ENCODE measurements at places on chromosomes 16 and 17.

DNA sequence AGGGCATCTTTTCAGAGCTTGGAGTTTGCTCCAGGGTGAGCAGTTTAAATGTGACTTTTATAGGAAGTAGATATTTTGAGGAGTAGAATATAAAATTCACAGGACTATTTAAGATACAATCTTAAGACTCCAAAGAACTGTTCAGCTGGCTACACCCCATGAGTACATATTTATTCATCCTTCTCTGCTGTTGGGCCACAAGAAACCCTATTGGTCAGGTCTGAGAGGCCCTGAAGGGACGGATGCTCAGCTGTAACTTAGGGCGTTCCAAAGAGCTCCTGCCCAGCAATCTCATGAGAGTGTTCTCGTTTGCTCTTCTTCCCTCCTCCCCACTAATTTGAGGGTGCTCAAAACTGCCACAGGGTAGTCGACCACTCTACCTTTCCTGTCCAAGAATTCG lies 7.3 kb downstream of the ST6GALNAC2 start:
- DNase-seq = no peak

DNA sequence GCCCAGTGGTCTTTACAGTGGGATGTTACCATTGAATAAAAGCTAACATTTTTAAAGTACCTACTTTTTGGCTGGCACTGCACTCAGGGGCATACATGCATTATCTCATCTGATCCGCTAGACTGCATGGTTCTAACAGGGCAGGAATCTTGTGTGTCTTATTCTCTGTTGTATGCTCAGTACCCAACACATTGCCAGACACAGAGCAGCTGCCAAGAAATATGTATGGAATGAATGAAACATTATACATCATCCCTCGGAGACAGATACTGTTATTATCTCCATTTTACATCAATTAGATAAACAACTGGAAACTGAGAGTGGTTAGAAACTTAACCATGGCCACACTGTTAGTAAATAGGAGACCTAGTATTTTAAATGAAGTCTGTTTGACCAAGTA lies 74.1 kb upstream of the CDH11 start:
- DNase-seq = no peak

GRCh38 chr17:59178266-59178985 lies 22.9 kb downstream of the PRR11 start:
- DNase-seq = no peak

- DNase-seq = no peak
These were observed 5.4 kb downstream of the ABR start for GRCh38 chr17:1174263-1174880.

DNA sequence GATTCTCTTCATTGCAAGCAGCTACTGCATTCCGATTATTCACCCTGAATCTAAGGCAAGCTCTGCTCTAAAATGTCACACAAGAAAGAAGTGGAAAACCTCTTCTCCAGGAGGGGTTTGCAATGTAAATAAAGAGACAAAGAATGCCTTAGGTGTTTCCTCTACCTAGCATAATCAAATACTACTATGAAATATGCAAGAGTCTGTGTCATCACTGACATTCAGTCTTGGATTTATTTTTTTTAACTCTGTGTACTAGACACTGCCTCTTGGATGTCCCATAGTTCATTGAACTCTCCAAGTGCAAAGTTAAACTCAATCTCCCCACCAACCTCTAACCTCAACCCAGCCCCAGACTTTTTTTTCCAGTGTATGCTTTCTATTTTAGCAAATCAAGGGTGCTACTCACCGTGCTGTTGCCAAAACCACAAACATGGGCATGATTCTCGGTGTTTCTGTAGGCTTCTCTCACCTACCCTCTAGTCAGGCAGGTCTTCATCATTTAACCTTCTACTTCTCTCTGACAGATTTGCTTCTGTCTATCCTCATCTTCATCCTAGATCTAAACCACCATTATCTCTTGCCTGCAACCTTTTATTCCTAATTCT lies 329.1 kb downstream of the CDH13 start:
- no peak for DNase-seq

DNA sequence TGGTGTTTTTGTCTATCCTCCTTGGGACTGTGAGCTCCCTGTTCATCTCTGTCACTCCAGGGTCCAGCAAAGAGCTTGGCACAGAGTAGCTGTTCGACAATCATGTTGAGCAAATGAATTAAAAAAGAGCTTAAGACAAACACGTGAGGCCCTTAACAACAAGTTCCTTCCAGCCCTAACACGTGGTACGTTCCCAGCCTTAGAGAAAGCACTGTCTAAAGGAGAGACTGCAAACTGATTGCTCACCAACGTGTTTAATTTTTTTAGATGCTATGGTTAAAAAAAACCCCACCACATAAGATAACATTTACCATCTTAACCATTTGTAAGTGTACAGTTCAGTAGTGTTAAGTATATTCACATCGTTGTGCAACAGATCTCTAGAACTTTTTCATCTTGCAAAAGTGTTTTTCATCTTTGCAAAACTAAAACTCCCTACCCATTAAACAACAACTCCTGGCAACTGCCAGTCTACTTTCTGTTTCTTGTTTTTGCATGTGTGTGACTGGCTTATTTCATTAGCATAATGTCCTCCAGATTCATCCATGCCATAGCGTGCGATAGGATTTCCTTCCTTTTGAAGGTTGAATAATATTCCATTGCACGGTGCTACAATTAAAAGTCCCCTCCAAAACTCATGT lies 28.2 kb downstream of the LAT start:
- no peak for DNase-seq

DNA sequence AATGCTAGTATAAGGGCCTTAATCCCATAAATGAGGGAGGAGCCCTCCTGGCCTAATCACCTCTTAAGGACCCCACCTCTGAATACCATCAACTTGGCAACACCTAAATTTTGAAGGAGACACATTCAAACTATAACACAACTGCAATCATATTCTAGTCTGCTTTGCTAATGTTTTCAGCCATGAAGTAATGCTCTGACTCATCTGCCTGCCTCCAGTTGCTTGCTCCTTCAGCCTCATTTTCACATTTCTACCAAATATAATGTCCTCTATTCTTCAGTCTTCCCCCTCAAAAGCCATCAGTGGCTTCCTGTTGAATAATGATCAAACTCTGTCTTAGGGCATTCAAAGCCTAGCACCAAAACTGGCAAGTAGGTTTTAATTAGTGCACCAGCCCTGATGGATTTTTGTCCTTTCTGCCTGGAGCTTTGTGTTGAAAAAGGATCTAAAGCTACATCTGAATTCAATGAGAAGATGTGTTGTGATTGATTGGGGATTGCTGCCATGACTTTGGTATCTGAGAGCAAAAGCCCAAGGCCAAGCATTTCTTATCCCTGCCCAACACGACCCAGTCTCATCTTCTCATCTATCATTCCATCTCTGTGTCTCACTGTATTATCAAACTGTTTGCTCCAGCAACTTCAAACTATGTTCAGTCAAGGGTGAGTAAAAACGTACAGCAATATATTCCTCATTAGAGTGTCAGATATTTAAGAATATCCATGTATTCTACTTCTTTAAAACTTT lies 140.8 kb upstream of the ELAC2 start:
- no peak for DNase-seq

GRCh38 chr17:34673516-34673915 lies 94.1 kb downstream of the TMEM132E start:
- no peak for DNase-seq

Measured in activated T-cell treated with anti-CD3 and anti-CD28 coated beads, Interleukin-2, amount 50 U/mL, for 72 hours (primary cell).